Posterior vena cava (tissue), 2 donors: ENCODE measurements at places on chromosomes 16 and 17.

DNA sequence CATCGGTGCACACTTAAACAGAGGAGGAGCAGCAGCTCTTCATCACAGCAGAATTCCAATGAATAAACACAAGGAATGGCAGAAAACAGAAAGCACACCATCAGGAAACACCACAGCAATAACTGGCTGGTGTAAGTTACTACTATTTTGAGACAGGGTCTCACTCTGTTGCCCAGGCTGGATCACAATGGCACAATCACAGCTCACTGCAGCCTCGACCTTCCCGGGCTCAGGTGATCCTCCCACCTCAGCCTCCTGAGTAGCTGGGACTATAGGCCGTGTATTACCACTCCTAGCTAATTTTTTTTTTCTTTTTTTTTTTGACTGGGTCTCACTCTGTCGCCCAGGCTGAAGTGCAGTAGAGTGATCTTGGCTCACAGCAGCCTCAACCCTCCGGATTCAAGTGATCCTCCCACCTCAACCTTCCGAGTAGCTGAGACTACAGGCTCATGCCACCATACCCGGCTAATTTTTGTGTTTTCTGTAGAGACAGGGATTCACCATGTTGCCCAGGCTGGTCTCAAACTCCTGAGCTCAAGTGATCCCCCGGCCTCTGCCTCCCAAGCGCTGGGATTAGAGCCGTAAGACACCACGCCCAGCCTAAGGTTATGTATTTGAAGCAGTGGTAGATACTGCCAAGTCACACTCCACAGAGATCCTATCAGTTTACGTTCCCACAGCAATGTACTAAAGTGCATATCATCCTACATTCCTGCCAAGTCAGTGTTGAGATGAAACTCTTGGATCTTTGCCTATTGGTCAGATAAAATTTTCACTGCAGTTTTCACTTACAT, 20.7 kb downstream of the TRAP1 start:
- no peak for DNase-seq

DNA sequence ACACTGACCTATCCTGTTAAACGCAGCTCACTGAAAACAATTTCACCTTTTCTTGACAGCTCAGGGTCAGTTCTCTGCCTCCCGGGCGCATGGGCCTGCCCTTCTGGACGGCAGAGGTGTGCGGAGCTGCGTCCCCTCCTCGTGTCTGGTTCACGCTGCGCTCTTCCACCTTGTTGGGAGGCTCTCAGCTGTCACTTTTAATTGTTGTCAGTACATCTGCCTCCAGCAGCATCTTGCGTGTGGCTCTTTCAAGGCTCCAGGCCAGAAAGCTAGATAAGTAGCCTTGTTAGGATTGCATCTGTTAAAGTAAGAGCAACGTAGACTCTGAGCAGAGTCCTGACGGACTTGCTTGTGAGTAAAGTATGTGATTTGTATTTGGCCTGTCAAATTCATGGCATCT, 59.4 kb downstream of the MGAT5B start:
- no peak for DNase-seq

GRCh38 chr17:66138120-66138519, 53.8 kb downstream of the CEP112 start:
- DNase-seq: no peak

GRCh38 chr16:62638964-62639870, 603.0 kb upstream of the CDH8 start:
- no peak for DNase-seq

DNA sequence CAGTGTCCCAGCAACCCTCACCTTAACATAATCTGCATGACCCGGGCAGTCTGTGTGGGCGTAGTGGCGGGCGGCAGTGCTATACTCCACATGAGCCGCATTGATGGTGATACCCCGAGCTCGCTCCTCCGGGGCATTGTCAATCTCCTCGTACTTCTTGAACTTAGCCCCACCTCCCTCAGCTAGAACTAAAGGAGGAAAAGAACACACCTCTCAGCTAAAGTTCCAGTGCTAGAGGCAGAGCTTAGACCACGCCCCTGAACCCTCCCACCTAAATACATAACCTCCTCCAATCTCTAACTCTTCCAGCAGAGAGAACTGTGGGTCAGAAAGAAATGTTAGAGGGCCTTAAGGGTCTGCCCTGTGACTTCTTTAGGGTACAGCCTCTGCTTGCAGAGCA, 855 bp downstream of the TUFM start:
- no peak for DNase-seq
